ENCODE measurements at places on chromosomes 16 and 17.

- DNase-seq = peak; percentile 70
Measured at GRCh38 chr17:52170963-52171572, 12.6 kb upstream of the CA10 start.

DNA sequence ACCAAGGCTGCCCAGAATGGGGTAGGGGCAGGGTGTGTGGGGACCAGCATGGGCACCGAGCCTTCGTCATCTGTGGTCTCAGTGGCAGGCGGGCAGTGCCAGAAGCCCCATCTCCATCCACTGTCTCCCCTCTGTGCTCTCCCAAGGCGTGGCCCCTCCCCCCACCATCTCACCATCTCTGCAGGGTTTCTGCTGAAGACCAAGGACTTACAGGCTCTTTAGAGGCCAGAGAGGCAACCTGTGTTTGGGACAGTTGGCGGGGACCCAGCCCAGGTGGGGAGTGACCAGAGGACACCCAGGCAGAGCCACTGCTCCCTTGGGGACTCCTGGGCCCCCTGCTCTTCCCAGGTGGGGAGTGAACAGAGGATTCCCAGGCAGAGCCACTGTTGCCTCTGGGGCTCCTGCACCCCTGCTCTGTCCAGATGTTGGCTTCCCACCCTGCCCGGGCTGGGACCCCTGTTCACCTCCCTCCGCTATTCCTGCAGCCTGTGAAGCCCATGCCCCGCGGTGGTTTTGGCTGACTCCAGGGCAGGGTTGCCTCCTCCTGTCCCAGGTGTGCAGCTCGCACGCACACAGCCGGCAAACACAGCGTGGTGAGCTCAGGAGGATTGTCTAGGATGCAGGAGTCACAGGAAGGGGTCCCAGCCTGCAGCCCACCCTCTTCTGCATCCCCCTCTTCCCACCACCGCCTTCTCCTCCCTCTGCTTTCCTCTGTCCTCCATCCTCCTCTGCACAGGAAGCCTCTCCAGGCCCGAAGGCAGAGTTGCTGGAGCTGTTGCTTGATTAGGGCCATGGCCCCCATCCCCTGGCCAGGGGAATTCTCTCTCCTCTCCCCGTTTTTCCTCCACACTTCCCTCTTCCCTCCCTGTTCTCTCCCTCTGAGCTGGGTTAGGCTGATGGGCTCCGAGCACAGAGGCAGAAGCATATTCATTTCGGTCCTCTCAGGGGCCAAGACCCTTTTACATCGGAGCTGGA, 45.0 kb downstream of the SLC7A5 start:
- no peak for DNase-seq

DNA sequence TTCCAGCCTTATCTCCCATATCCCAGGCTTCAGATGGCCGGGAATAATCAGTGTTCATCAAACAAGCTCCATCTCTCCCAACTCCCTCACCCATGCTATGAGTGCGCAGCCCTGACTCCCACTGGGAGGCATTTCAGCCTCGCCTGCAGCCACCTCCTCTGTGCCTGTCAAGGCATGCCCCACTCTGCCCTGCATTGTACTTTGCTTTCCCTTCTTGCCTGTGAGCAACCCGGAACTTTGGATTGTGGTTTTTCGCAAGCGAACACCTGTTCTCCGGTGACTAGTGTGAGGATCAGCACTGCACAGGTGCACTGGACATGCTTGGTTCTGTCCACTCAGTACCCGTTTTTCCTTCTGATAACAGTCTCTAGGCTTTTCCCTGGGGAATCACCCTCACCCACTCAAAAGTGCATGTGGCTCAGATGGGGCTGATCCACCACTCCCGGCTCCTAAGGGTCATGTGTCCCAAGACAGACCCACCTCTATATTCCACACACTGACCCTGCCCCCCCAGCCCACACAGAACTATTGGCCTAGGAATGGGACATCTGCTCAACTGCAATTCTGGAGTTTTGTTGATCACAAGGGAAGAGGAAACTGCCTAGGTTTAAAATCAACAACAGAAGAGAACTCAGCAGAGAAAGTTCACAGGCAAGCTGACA, 9.1 kb downstream of the CHST6 start:
- DNase-seq = no peak

DNA sequence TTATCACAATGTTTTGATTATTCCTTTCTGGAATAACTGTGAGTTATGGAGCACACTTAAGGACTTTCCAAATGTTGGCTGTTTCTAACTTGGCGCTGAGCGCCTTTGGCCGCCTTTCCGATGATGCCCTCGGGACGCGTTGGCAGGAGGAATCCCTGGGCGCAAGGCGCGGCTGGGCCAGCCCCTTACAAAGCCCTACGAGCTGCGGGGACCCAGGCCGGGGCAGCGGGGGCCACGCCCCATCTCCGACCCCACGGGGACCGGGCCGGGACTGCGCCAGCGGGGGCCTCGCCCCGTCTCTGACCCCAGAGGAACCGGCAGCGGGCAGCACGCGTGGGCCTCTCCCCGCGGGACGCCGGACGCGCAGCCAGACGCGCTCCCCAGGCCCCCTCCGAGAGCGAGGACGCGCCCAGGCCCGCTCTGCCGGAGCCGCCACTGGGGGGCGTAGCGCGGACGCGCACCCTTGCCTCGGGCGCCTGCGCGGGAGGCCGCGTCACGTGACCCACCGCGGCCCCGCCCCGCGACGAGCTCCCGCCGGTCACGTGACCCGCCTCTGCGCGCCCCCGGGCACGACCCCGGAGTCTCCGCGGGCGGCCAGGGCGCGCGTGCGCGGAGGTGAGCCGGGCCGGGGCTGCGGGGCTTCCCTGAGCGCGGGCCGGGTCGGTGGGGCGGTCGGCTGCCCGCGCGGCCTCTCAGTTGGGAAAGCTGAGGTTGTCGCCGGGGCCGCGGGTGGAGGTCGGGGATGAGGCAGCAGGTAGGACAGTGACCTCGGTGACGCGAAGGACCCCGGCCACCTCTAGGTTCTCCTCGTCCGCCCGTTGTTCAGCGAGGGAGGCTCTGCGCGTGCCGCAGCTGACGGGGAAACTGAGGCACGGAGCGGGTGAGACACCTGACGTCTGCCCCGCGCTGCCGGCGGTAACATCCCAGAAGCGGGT, at the start of gene GAA:
GAA (plus strand) TSS at position 571 of the 935 bp plus-strand sequence. CDS start 3,006 bp downstream, outside the sequence.
- DNase-seq = peak; percentile 87

GRCh38 chr17:75068750-75069149, 19.0 kb upstream of the SLC16A5 start:
- DNase-seq = no peak

GRCh38 chr16:56916571-56917403, 15.2 kb upstream of the HERPUD1 start:
- DNase-seq = no peak

- DNase-seq = no peak
Measured at GRCh38 chr17:58191241-58191896, 1.2 kb upstream of the EPX start.

DNA sequence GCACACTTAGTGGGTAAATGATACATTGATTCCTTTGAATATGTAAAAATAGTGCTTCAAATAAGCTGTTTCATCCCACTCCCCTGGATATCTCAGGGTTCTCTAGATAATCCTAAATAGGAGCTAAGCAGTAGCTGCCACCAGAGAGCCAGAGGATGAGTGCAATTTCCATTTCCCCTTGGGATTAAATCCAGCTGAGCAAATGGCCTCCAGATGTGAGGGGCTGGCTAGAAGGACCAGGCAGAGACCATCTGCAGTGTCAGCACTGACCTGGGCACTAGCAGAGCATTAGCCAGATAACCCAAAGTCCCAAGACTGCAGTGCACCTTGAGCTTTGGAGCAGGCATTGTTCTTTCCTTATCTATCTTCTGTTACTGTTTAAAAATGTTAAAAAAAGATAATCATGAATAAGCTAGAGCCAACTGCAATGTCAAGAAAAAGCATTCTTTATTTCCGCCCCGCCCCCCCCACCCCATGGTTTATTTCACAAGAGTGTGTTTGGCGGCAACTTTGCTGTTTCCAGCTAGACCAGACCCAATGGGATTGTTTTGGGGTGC, 19.5 kb downstream of the GPR179 start:
- DNase-seq = no peak

GRCh38 chr16:5004311-5004710, 29.4 kb downstream of the NAGPA start:
- no peak for DNase-seq

DNA sequence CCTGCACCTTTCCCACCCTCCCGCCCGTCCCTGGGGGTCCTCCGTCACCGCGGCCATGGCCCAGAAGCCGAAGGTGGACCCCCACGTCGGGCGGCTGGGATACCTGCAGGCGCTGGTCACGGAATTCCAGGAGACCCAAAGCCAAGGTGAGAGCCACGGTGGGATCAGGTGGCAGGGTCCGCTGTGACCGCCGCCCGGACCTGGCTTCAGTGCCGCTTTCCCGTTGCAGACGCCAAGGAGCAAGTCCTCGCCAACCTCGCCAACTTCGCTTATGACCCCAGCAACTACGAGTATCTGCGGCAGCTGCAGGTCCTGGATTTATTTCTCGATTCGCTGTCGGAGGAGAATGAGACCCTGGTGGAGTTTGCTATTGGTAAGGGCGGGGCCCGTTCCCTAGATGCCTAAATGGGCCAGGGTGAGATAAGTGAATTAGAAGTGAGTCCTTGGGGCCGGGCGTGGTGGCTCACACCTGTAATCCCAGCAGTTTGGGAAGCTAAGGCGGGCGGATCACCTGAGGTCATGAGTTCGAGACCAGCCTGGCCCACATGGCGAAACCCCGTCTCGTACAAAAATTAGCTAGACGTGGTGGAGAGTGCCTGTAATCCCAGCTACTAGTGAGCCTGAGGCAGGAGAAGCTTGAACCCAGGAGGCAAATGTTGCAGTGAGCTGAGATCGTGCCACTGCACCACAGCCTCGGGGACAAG, 617 bp downstream of the ARMC7 start:
- DNase-seq = peak; percentile 69

DNA sequence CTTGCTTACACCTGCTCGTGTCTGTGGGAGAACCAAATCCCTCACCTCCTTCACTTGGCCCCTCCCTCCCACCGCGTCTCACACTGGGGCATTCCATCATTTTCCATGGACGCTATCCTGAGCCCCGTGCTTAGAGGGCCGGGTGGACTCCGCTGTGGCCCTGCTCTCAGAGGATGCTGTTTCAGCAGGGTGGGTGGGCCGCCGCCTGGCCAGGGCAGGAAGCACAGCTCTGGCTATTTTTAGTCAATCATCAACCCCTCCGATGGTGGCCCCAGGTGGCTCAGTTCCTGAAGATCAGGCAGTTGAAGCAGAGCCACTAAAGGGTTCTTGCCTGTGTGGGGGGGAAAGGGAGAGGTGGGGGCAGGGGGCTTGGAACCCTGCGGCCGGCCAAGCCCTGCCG, 230.3 kb downstream of the ENGASE start:
- DNase-seq = peak; percentile 64

DNA sequence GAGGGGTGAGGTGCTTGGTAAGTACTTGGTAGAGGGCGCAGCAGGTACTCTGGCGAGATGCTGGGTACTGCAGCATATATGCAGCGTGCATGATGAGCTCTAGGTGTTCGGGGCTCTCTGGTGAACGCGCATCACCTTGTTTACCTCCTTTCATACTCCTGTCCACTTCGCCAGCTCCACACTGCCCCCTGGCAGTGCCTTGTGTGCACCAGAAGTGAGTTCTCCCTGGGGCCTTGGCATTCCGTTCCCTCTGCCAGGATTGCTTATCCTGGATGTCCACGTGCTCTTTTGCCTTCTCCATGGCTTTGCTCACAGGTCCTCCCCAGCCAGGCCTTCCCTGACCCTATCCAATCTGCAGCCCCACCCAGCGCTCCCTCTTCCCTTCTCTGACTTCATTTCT, 154.2 kb downstream of the MRM1 start:
- peak; percentile 85 for DNase-seq

DNA sequence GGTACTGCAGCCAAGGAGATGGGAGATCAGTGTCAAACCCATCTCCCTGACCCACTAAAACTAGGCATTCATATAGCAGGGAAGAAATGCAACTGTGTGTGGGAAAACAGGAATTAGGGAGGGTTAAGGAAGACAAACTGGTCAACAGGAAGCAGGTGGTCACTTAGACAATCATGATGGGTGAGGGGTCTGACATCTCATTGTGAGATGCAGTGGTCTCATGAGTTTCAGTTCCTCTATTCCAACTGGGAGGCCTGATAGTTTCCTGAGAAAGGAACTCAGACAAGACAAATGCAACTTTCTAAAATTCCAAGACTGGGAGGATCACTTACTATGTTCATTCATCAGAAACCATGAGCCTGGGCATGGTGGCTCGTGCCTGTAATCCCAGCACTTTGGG, 361.4 kb upstream of the C16orf82 start:
- no peak for DNase-seq

Data from GM23338 (cell line).